ENCODE measurements at places on chromosomes 4 and X. TPM values are rescaled to one million over a fixed set of nuclear protein-coding genes. Genes with fewer than 3 reads are reported as not detected.

Gene OTUD4
- total RNA-seq = 54.9 TPM

Gene TMEM255A
- total RNA-seq = not detected

Gene SSX4
- total RNA-seq = not detected

Gene MAGEC1
- not detected for total RNA-seq

Gene PRKG2
- 2.1 TPM for total RNA-seq

Gene SLITRK2
- total RNA-seq = not detected

Gene PGRMC1
- 22.9 TPM for total RNA-seq

Gene IGFBP7
- total RNA-seq = not detected

Gene CCDC149
- total RNA-seq = not detected

Gene GLUD2
- total RNA-seq = 0.24 TPM

Gene STOX2
- total RNA-seq = 0.53 TPM

Gene PRPS1
- 80.0 TPM for total RNA-seq

Gene SNX25
- 55.6 TPM for total RNA-seq

Gene INPP4B
- total RNA-seq = not detected

Gene GUF1
- total RNA-seq = 34.7 TPM

Gene ATP6AP2
- 34.9 TPM for total RNA-seq

Gene MXRA5
- not detected for total RNA-seq

Gene MAP9
- 13.8 TPM for total RNA-seq

Gene TDO2
- total RNA-seq = not detected

Gene DGKK
- total RNA-seq = not detected

Gene C4orf36
- total RNA-seq = not detected

Gene ADGRL3
- total RNA-seq = not detected

Gene LIMCH1
- total RNA-seq = not detected

Gene RIBC1
- 0.74 TPM for total RNA-seq

Gene TSPAN7
- not detected for total RNA-seq

Gene SSX2B
- not detected for total RNA-seq

Gene LAMTOR3
- total RNA-seq = 22.8 TPM

Gene CNOT6L
- 122 TPM for total RNA-seq

Gene DAPP1
- total RNA-seq = 71.9 TPM

Gene SEL1L3
- 313 TPM for total RNA-seq

Gene HSFX2
- total RNA-seq = not detected

Gene PAGE3
- not detected for total RNA-seq

Gene TLR2
- total RNA-seq = not detected

Gene GAGE2A
- not detected for total RNA-seq
